OCI-LY7 (cell line): ENCODE measurements at places on chromosomes 4 and X. TPM values are rescaled to one million over a fixed set of nuclear protein-coding genes. Genes with fewer than 3 reads are reported as not detected.
A peak's percentile ranks its signal among the peaks of the same experiment; 100 is the strongest.

- no peak for DNase-seq
Measured at GRCh38 chr4:44056721-44057151, 391.9 kb downstream of the KCTD8 start.

- DNase-seq, result no peak
Measured at GRCh38 chr4:111400741-111401140, 744.5 kb upstream of the FAM241A start.

- peak; percentile 73 for DNase-seq
Measured at GRCh38 chr4:120865985-120866384, 56.5 kb downstream of the PRDM5 start.

- peak; percentile 10 for DNase-seq
Measured at GRCh38 chr4:164012396-164013027, 518.0 kb downstream of the TMA16 start.

- DNase-seq, result no peak
Measured at GRCh38 chrX:42524379-42524778, 253.6 kb downstream of the PPP1R2C start.

DNA sequence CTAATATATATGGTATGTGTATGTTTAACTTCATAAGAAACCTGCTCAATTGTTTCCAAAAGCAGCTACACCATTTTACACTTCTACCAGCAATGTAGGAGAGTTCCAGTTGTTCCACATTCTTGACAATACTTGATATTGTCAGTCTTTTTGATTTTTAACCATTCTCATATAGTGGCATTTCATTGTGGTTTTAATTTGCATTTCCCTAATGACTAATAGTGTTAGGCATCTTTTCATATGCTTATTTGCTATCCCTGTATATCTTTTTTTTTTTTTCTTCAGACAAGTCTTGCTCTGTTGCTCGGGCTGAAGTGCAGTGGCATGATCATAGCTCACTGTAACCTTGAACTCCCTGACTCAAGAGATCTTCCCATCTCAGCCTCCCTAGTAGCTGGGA lies 58.2 kb upstream of the TRIM2 start:
- no peak for DNase-seq

- DNase-seq, result no peak
Measured at GRCh38 chr4:182825003-182825402, 92.2 kb downstream of the DCTD start.

Gene SOX3
- not detected in 2 replicates for total RNA-seq

Gene PRSS12
- total RNA-seq, result not detected in 2 replicates

Gene SYTL5
- total RNA-seq, result not detected in 2 replicates

Gene TNIP3
- total RNA-seq, result not detected in 2 replicates

Gene SLC49A3
- total RNA-seq, result not detected in 2 replicates

Gene CACNA1F
- total RNA-seq, result not detected in 2 replicates

Gene CDX4
- not detected in 2 replicates for total RNA-seq
